ENCODE measurements at places on chromosomes 3 and 15.

GRCh38 chr3:52108302-52109232 is 45.7 kb downstream of the POC1A start:
- DNase-seq: no peak

- DNase-seq: no peak
Observed at GRCh38 chr3:124032311-124032880, 40.5 kb upstream of the ROPN1 start.

GRCh38 chr3:21036888-21037287 is 714.1 kb downstream of the ZNF385D start:
- DNase-seq: no peak

GRCh38 chr15:40118473-40118872 is 9.8 kb upstream of the BMF start:
- DNase-seq: no peak

- no peak for DNase-seq
Observed at GRCh38 chr3:65878831-65879230, 159.9 kb downstream of the MAGI1 start.

DNA sequence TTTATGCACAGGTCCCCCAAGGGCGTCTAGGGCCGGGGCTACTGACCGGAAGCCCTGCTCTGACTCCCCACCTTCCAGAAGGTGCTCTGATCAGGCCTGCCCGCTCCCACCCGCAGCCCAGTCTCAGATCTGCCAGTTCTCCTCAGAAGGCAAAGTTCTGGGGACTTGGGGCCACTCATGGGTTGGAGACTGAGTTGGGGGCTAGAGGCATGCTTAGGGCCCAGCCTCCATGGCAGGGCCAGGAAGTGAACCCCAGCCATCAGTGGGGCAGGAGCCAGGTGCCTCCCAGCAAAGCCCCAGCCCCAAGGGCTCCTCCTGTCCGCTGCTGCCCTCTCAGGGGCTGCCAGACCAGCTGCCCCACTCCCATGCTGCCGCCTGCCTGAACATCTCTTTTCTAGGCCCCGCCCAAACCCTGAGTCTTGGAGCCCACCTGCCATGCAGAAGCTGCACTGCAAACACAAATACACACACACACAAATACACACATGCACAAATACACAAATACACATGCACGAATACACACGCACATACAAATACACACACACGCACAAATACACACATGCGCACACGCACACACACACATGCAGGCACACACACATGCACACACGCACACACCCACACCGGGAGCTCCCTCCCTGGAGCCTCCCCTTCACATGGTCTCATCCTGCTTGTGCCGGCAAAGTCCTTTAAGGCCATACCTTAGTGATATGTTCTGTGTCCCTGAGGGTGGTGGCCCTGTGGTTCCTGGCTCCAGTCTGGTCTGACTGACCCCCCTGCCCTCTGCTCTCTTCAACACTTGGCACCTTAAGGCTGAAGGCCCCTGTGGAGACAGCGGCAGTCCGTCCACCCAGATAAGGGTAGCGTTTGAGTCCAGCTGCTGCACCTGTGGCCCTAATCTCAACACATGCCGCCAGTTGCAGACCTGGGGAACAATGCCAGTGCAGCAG is 59.2 kb upstream of the KLF13 start:
- DNase-seq: no peak

DNA sequence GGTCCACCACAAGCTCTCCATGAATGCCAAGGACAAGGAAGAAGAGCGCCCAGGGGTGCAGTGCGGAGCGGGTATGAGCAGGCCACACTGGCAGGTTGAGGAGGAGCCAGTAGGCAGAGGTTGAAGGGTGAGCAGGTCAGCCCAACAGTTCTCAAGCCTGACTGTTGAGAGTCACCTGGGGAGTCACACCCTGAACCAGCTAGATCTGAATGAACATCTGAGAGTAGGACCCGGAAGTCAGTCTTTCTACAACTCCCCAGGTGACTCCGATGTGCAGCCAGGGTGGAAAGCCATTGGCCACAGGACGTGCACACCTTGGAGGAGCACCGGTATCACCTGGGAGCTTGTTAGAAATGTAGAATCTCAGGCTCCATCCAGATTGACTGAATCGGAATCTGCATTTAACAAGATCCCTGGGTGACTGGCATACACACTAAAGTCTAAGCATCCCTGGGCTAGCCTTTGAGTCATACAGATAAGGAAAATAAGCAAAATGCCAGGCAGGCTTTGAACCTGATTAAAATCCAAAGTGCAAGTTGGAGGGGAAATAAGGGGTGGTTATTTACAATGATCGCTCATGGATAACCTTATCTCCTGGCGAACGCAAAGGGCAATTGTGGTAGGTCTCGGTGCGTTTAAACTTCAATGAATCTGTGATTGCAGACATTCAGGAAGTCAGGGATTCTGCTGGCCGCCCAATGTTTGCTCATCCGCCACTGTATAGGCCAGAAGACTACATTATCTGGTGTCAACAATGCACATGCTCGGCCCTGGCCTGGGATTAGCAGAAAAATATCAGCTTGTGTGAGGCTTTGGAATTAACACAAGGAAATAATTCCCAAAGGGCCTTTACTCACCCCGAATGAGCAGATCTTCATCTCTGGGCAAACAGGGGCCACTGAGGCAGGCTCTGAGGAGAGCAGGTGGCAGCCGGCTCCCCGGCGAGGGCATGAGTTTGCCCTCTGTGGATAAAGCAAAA is 11.7 kb upstream of the LYZL4 start:
- no peak for DNase-seq

DNA sequence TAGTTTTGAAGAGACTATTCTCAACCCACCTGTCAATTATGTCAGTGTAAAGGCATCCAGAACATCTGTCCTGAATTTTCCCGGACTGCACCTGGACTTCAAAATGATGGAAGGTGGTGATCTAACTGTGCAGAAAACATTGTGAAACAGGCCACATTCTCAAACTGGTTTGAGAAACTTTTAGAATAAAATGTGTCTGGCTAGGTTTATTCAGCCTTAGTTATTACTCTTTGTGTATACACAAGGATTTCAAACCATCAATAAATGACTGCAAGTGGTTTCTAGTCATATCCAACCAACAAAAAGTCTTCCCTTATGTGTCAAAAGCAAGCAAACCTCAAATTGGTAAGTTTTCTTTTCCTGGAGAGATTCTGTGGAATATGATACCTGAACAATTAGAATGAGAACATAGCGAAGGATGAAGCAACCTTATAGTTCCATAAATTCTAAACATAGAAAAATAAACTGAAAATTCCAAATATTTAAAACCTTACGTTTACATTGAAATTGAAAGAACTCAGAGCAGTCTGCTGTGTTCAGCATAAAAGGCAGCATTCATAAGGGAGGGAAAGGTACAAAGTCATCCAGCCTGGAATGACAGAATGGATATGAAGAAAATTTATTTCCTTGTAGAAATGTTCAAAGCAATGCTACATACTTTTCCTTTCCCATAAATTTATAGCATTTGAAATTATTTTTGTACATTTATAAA is 306.6 kb upstream of the TGFBR2 start:
- no peak for DNase-seq

- no peak for DNase-seq
Observed at GRCh38 chr3:5123937-5124336, 1.8 kb downstream of the ARL8B start.

DNA sequence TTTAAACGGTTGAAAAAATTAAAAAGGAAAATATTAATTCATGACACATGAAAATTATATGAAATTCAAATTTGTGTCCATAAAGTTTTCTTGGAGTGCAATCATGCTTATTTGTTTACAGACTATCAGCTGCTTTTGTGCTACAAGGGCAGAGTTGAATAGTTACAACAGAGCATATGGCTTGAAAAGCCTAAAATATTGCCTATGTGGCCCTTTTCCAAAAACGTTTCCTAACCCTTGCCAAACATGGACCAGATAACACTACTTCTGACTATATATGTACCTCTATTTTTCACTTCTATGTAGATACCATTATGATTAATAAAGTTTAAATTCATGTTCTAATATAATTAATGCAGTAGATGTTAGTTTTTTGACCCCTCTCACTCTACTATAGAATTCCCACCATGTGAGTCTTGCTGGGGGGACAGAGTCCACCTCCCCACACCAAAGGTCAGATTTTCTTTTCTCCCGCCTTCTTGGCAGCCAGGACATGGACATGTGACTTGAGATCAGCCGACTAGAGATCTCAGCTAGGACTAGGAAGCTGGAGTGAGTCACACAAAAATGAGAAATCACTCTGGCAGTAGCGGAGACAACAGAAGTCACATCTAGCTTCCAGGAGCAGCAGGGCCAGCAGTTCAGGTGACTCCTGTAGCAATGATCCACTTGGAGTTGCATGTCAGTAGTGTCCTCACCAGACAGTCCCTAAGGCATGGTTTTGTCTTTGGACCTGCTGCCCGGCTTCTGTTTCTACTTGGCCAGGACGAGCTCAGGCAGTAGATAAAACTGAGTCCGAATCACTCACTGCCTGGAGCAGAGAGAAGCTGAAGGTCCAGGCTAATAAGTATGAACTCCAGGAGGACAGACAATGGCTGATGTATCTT is 22.4 kb downstream of the CIAO2A start:
- DNase-seq: peak; percentile 27

DNA sequence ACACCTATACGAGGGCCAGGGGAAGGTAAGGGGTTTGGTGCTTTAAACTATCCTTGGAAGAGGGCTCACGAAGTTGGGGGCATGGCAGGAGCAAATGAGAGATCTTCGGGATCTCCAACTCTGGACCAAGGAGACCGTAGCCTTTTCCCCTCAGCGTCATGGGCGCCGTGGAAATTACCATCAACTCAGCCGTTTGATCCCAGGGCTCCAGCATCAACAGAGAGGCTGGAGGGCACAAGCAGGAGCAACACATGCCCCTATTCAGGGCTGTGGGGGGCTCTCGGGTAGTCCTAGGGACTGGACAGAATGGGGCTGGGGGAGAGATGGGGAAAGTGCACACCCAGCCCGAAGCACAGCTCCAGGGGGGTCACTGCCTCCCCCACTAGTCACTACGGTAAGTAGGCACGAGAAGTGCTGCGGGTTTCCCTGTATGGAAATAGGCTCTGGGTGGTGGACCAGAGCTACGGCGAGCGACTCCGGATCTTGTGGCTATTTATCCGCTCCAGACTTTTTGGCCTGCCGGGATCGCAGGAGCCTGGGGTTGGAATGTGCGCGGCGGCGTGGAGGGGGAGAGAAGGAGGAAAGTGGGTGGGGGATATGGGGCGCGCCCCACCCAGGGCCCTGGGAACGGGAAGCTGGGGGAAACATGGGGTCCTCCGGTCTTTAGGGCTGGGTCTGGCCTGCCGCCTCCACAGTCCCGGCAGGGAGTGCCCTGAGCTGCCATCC is 539 bp upstream of the LAMB2 start:
- peak; percentile 93 for DNase-seq

GRCh38 chr3:120708408-120708807 is 26.4 kb upstream of the HGD start:
- no peak for DNase-seq

GRCh38 chr3:170760174-170760526 is 109.8 kb downstream of the RPL22L1 start:
- DNase-seq: peak; percentile 38

DNA sequence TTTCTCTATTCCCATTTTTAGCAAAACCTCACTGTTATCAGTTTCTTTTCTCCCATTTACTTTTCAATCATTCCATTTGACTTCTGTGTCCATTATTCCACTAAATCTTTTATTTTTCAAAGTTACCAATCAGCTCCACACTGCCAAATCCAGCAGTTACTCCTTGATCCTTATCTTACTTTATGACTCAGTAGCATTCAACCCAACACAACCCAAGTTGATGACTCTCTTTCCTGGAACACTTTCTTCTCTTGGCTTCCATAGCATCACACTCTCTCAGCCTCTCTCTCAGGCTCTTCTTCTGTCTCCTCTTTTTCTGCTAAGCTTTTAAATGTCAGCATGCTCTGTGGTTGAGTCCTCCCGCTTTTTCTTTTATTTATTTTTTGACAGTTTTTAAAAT is 36.3 kb downstream of the RASGRP1 start:
- peak; percentile 55 for DNase-seq

- DNase-seq: no peak
Observed at GRCh38 chr3:45976191-45977091, 19.2 kb downstream of the FYCO1 start.

DNA sequence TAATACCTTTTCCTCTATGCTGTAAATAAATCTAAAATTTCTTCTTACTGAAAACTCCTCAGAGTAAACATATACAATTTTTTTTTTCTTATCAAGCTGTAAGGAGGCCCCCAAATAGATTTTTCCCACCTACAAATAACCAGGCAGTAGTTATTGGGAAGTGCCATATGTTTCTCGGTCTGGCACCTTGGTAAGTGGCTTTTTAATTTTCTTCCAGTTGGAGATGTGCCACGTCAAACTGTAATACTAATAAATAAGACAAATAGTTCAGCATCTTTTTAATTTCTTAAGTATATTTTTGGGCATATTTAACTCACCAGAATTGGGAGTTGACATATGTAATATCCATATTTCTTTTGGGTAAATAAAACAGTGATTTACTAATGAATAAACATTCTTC is 346.3 kb downstream of the DIPK2A start:
- DNase-seq: no peak

DNA sequence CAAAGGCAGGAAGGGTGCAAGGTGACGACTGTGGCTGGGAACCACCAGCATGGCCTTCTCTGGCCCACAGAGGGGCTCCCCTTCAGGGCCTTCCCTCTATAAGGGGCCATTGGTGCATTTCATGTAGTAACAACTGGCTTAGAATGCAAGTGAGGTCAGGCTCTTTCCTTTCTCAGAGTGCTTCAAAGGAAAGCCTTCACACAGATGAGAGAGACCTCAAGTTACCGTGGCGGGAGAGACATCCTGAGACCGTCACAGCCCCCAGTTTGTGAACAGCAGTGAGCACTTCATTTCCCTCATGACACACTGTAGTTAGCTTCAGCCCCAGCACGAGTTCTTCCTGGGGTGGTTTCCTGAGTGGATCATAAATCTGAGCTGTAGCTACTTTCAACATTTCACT is 96.6 kb upstream of the LIMD1 start:
- no peak for DNase-seq

GRCh38 chr15:29086001-29086400 is 183.6 kb downstream of the NSMCE3 start:
- DNase-seq: no peak

DNA sequence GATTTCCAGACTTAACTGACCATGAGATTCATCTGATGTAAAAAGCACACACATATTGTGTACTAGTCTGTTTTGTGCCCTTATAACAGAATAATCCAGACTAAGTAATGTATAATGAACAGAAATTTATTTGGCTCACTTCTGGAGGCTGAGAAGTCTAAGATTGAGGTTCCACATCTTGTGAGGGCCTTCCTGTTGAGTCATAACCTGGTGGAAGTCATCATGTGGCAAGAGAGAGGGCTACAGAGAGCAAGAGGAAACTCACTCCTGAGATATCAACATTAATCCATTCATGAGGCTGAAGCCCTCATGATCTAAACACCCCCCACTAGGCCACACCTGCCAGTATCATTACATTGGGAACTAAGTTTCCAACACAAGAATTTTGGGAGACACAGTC is 977.6 kb downstream of the MCTP2 start:
- DNase-seq: no peak

DNA sequence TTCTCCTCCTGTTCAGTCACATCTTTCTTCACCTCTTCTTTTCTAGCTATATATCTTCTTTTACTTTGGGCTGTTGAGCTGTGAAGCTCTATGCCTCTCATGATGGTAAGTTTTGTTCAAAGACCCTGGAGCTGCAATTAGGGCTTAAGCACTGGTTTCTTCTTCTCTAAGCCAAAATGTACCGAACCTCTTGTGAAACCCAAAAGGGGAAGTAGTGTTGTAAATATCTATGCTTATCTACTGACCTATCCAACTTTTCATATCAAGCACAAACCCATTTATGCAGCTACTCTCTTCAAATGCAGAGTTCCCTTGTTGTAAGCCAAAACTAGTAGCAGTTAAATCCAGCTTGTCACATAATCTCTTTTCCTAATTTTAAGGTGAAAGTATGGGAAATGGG is 123.6 kb upstream of the CD96 start:
- DNase-seq: no peak

Data from kidney glomerular epithelial cell (primary cell).